ENCODE measurements at places on chromosomes 5 and 9.

- DNase-seq: no peak
These were observed 133.6 kb downstream of the MVB12B start for GRCh38 chr9:126459965-126460843.

DNA sequence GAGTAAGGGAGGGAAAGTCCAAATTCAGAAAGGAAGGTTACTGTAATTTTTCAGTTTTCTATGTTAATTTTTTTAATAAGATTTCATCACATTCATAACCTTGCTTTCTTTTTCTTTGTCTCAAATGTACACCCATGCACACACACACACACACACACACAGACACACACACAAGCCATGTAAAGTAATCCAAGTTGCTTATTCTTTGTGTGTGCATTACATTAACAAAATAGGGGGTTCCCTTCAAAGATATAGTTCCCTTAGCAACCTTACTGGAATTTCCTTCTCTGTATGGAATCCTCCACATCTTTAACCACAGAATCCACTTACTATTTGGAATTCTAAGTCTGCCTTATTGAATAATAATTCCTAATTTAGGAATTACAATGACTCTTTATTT, 32.7 kb downstream of the ZNF366 start:
- no peak for DNase-seq

DNA sequence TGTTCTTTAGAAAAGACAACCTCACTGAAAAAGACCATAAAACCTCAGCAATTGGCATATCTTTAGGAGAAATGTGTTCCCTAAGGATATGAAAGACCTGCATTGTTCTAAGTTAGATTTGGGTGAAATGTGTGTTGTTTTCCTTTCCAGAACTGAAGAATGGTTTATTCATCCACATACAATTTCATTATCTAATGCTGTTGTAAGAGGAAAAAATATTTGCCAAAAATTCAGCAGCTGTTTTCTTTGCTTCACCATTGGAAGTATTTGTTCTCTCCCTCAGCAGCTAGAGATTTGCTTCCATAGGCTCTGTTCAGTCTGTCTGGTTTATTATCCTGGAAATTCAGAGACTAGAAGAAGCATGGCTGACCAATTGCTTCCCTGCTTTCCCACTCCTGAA, 150.9 kb downstream of the ISOC1 start:
- DNase-seq: no peak

DNA sequence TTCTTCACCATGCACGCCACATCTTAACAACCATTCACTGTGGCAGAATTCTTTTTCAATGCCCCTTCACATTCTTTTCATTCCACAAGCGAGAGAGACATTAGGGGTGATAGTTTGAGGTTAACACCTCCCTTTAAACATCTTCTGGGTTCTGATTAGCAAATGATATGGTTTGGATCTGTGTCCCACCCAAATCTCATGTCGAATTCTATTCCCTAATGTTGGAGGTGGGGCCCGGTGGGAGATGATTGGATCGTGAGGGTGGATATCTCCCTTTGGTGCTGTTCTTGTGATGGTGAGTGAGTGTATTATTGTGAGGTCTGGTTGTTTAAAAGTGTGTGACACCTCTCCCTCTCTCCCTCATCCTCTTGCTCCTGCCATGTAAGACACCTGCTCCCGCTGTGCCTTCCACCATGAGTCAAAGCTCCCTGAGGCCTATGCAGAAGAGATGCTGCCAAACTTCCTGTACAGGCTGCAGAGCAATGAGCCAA, 46.1 kb upstream of the RAI14 start:
- DNase-seq: no peak

DNA sequence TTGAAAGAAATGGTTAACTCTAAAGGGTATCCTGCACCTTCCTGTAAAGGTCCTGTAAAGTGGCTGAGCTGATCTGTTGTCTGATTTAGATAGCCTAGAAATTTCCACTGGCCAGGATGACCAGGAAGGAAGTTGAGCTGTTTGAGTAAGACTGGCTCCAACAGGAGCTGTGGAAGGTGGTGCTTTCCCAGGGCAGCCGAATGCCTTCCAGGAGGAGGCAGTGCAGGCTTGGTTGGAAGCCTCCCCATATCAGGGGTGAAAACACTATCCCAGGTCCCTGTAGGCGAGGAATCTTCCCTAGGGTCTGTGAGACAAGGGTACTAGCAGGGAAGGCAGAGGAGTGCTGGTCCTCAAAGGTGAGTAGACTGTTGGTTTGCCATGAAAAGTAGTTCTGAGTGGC, 98.4 kb downstream of the LIX1 start:
- no peak for DNase-seq

DNA sequence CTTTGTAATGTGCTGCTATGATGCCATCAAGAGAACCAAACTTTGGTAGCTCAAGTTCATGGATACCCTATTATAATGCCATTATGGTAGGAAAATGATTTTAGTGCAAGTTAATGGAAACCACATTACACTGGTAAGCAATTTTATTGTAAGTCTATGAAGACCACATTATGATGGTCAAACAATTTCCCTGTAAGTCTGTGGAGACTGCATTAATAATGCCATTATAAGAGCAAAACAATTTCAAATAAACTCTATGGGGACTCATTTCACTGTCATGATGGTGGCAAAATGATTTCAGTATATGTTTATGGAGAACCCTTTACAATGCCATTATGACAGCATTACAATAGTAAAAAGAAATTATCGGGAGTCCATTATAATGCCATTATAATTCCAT, 602.0 kb upstream of the MEF2C start:
- no peak for DNase-seq

- DNase-seq: no peak
These were observed 30.0 kb downstream of the CARD6 start for GRCh38 chr5:40871177-40871576.

GRCh38 chr9:8859416-8859815, 1059.8 kb upstream of the DMAC1 start:
- no peak for DNase-seq

DNA sequence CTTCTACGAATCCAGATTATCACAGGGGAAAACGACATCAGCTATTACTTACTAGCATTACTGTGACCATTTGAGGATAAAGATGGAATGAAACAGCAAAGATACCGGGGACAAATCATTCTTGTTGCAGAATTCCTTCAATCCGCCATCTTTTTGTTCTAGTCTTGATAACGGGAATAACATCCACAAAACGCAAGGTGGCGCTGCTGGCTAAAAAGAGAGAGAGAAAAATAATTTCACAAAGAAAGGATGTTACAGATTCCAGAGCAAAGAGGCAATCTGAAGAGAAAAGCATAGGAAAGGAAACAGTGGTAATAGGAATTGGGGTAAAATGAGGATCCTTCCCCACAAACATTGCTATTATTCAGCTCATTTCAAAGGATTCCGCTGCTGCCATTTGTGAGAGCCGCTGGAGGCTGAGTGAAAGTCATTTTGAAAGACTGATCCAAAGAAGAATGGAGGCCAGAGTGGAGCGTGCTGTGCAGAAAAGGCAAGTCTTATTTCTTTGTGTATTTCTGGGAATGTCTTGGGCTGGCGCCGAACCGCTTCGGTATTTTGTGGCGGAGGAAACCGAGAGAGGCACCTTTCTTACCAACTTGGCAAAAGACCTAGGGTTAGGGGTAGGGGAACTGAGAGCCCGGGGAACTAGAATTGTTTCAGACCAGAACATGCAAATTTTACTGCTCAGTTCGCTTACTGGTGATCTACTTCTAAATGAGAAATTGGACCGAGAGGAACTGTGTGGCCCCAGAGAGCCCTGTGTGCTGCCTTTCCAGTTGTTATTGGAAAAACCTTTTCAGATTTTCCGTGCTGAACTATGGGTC, at the start of gene PCDHB7:
Gene PCDHB7, plus strand, starts transcription at position 264 of the 824 bp plus-strand sequence. Its CDS starts 192 bp downstream, at position 456.
- DNase-seq: no peak

- DNase-seq: no peak
These were observed 8.4 kb downstream of the C5orf47 start for GRCh38 chr5:173997331-173997730.

DNA sequence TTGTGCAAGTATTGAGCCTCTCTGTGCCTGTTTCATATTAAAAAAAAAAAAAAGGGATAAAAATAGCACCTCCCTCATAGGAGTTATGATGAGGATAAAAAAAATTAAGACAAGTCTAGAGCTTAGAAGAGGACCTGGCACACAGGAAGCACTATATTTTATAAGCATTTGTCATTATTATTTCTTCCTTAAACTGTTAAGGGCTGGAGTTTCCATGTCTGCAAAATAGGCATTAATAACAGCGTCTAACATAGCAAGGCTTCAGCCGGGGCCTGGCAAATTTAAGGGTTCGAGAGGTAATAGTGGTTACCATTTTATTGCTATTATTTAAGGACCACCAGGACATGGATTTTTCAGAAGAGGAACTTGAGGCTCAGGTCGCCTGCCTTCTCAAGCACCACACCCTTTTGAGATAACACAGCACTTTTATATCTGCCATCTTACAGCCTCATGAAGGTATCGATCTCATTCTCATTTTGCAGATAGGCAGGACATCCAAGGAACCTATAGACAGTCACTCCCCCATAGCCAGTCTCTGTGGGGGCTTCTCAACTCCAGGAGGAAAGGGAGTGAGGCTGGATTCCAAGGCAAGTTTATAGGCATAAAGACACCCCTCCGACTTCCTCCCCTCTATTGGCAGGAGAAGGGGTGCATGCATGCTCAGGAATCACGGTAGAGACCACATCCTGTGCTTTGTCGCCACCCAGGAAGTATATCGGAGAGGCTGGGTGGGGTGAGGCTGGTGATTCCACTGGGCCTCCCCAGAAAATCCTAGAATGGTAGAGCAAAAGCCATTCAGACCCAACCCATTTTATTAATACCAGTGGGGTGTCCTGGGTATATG, 2.4 kb downstream of the ANXA6 start:
- peak; percentile 35 for DNase-seq

- DNase-seq: no peak
These were observed 13.3 kb downstream of the FGF18 start for GRCh38 chr5:171432583-171433351.

GRCh38 chr5:22643356-22643755, 209.8 kb downstream of the CDH12 start:
- no peak for DNase-seq

- no peak for DNase-seq
These were observed 22.2 kb upstream of the MYORG start for GRCh38 chr9:34398875-34399274.

DNA sequence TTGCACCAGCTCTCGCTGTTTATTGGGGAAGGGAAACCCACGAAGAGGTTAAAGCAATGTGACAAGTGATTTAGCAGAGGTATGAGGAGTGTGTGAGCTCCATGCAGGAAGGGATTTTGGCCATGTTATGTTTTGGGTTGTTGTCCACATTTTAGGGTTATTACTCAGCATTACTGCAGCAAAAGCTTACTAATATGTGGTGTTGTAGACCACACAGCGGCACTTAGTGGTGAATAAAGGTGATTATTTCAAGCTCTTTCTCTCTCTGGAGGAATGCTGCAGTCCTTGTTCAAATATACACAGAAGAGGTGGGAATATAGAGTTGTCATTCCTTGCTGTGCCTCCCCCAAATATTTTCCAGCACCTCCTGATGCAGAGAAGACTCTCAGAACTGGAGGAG, 29.7 kb upstream of the AKNA start:
- no peak for DNase-seq

- no peak for DNase-seq
These were observed 166.1 kb downstream of the SLC28A3 start for GRCh38 chr9:84174486-84174885.

GRCh38 chr5:36153298-36153677, 1.4 kb downstream of the SKP2 start:
- DNase-seq: no peak

DNA sequence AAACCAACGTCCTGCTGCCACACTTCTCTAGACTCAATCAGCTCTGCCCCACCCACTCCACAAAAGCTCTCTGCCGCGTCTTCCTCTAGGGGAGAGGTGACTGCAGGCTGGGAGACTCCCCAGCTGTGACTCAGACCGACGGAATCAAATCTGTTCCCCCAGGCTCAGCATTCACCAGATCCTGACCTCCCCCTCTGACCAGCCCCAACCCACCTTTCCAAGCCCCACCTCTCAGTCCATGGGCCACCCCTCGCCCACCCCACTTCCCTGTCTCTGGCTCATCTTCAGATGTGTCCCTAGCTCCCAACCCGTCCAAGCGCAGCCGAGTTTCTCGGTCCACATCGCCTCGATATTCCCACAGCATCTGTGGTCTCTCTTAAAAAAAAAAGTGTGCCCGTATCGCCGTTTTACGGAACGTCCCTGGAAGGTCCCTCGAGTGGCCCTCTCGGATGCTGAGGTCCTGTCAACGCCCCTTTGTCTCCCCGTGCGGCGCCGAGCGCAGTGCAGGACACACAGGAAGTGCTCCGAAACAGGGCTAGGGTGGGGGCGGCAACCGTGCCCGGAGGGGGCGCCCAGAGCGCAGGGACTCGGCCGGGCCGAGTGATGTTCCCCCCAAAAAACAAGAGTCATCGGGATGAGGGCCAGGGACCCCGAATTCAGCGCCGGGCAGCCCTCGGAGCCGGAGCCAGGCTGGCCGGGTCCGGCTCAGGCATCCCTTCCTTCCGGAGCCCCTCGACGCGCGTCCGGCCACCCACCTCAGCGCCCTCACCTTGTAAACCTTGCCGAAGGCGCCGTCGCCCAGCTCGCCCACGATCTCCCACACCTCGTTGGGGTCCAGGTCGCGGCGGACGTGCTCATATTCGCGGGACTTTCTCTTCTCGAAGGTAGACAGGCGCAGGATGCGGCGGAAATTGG, 649 bp downstream of the STK10 start:
- peak; percentile 51 for DNase-seq

DNA sequence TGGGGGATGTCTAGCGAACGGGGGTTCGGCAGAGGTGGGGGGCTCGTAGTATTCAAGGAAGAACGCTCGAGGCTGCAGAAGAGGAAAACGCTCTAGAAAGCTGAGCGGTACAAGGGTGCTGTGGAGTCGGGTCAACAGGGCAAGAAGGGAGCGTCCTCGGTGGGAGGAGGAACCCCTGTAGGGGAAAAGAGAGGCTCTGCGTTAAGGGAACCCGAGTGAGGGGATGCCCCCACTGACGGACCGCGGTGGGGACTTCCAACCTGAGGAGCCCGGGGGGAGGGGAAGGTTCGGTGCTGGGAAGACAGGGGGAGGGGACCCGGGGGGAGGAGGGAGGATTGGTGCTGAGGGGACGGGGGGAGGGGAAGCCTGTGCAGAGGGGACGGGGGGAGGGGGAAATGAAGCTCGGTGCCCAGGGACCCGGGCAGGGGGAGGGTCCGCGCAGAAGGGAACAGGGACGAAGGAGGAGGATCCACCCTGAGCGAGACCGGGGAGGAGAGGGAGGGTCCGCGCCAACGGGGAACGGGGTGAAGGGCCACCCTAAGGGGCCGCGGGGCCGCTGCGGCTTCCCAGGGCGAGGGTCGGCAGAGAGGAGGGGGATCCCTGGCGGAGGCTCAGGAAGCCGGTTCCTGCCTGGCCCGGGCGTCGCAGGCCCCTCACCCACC, 621 bp downstream of the NR6A1 start:
- no peak for DNase-seq

DNA sequence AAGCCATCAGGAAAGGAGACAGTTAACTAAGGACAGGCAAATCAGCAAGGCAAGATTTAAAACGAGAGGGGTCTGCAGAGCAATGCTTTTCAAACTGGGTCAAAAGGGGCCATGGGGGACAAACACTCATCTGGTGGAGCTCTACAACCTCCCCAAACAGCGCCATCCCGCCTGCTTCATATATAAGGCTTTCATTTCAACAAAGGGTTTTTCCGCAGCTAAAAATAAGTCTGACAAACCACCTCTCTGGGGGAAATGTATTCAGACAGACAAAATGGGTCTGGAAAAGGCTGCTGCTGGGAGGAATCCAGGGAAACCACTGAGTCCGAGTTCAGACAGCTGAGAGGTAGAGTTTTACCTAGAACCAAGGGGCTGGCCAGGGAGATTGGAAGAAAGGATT, 8.3 kb upstream of the SEPTIN8 start:
- no peak for DNase-seq

GRCh38 chr5:130151239-130151638, 247.0 kb downstream of the CHSY3 start:
- DNase-seq: no peak

Data from stimulated activated CD8-positive, alpha-beta memory T cell treated with anti-CD3 and anti-CD28 coated beads, Interleukin-7, amount 100 ng/mL, for 1 hour (primary cell).